Hepatic stellate cell (primary cell): ENCODE measurements at places on chromosomes 12 and 14.
A peak's percentile ranks its signal among the peaks of the same experiment; 100 is the strongest.

GRCh38 chr12:49825360-49825970, 2.7 kb downstream of the NCKAP5L start:
- DNase-seq: no peak

DNA sequence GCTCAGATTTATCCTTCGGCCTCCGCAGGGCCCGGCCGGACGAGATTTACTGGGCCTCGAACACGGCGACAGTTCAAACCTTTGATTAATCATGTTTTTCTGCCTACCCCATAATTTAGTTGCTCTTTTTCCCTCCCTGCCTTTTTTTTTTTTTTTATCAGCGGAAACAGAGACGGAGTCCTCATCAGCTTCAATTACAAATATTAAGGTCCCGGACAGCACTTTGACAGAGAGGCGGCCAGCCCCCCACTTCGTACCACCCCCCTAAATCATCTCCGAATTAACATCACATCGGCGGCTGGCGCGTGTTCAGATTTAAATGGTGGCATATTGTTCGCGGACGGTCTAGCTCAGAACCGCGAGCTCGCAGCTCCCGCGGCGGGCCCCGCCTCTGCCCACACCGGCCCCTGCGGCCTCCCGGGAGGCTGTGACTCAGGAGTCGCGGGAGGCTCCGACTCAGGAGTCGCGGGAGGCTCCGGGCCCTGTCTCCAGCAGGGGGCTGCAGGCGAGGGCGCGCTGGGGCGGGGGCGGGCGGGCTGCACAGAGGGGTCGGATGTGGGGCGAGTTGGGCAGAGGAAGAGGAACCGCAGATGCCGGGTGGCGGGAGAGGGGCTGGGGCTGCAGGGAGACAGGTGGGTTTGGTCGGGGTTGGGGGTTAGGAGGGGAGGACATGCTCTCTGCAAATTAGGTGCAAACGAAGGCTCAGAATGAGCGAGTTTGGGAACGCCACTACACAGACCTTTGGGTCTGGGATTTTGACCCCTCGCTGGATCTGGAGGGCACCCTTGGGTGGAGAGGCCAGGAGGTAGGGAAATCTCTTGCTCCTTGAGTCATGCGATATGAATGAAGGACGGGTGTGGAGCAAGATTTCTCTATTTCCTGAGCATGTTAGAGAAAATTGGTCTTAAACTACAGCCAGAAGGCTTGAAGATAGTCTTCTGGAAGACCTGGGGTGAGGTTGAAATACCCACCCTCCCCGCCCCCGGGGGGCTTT, 19.6 kb upstream of the ATP5MC2 start:
- peak; percentile 80 for DNase-seq

DNA sequence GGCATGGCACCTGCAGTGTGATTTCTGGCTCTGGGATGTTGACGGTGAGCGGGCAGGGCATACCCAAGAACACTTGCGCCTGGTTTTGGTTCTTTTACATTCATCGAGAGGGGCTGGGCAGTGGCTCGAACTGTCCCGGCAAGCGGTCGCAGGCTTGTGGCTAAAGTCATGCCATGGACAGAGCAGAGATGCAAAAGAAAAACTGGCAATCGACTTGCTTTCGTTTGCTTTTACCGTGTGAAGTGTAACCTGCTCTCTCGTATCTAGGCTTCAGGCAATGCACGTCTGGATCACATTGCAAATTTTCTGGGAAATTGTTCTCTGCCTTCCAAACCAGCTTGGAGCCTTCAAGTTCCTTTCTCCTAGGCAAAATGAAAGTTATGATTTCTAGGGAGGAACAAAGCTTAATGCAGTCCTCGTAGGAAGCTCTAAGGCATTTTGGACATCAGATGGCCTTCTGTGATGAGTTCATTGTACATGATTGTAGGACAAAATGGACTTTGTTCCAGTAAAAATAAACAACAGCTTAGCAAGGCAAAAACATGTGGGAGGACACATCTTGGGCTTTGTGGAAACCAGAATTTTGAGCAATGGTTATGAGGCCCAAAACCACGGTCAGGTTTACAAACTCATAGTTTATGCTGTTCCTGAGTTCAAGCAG, 18.3 kb downstream of the ADGRD1 start:
- no peak for DNase-seq

DNA sequence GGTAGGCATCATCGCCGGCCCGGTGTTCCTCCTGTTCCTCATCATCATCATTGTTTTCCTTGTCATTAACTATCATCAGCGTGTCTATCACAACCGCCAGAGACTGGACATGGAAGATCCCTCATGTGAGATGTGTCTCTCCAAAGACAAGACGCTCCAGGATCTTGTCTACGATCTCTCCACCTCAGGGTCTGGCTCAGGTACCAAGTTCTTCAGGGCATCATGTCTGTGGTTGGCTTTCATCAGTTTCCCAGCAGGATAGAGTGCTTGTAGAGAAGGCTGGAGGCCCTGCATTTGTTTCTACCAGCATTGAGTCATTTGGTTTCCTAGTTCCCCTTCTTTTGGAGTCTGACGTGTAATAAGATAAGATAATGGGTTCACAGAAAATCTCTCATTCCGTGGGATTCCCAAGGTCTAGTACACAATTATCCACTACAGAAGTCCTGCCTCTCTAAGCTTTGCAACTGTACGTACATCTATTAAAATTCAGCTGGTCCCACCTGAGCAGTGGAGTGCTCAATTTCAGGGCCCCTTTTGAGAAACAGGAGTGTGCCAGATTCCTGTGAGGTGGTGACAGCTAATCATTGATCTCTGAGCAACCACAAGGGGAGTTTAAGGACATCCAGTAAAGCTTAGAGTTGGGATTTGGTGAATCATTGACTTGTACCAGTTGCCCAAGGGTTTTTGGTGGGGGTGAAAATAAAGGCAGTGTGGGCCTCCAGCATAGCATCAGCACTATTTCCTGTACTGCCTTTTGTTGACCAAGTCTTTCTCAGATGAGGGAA, 25.1 kb downstream of the ACVR1B start:
- DNase-seq: no peak

DNA sequence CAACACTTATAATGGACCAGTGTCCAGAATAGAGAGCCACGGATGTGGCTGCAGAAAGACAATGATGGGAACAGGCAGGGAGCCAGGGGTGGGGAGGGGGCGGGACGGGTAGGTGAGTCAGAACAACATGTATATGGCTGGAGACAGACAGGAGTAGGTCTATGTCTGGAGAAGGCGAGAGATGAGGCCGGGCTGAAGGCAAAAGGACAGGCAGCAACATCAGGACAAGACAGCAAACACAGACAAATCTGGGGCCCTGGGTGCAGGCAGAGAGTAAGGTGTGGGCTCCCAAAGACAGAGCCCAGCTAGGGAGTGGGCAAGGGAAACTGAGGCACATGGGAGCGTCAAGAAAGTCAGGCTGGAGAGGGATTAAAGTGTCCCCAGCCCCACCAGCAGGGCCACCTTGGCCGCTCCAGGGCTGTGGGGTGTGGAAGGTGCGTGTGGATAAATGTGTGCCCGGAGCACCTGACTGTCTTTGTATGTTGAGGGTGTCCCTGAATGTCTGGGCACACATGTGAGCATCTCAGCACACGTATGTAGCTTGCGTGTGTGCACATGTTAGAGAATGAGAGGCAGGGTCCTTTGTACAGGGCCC, 44.1 kb downstream of the FAM222A start:
- no peak for DNase-seq

- DNase-seq: no peak
Measured at GRCh38 chr14:53790731-53791500, 165.7 kb downstream of the BMP4 start.

DNA sequence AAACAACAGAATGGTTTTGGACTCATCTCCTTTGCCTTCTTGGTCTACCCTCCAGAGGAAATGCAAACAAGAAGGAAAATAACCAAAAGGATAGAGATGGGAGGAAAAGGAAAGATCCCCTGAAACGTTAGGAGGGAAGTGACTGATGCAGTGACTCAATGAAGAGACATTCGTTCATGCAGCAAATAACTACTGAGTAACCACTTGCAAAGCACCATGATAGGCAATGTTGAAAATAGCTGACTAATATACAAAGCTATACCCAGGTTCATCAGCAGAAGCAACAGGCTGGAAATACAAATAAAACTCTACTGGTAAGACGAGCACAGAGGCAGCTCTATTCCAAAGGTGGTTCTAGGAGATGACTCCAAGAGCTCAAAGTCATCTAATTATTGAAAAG, 41.8 kb downstream of the R3HDM2 start:
- DNase-seq: peak; percentile 85

GRCh38 chr12:102847131-102847530, 69.9 kb downstream of the PAH start:
- no peak for DNase-seq

- DNase-seq: no peak
Measured at GRCh38 chr14:23089498-23090253, 5.3 kb downstream of the ACIN1 start.

DNA sequence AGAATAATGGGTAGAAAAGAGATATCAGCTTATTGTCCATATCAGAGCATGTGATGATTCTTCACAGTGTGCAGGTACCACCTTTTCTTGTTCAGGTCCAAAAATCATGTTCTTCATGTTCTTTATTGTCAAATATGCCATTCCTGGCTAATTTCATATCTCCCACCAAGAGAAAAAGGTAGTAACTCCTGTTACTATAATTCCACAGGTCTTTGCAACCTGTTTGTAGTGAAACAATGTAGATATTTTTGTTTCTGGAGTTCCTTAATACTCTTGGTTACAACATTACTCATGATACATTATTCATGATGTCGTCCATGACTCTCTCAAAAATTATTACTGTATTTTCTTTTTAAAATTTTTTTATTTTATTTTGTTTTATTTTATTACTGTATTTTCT, 11.3 kb upstream of the TMBIM6 start:
- no peak for DNase-seq
